ENCODE measurements at places on chromosomes 3 and 15. TPM values are rescaled to one million over a fixed set of nuclear protein-coding genes. Genes with fewer than 3 reads are reported as not detected.

TICRR gene
- not detected for total RNA-seq

CHL1 gene
- total RNA-seq = 7.5 TPM

PLA2G4B gene
- 1.9 TPM for total RNA-seq

TMEM108 gene
- total RNA-seq = 0.28 TPM

IL17RC gene
- total RNA-seq = 59.4 TPM

CLSTN2 gene
- 15.7 TPM for total RNA-seq

Measured in thoracic aorta (tissue), 2 donors.